ENCODE measurements at places on chromosomes 13 and 19. TPM values are rescaled to one million over a fixed set of nuclear protein-coding genes. Genes with fewer than 3 reads are reported as not detected.
A peak's percentile ranks its signal among the peaks of the same experiment; 100 is the strongest.

DNA sequence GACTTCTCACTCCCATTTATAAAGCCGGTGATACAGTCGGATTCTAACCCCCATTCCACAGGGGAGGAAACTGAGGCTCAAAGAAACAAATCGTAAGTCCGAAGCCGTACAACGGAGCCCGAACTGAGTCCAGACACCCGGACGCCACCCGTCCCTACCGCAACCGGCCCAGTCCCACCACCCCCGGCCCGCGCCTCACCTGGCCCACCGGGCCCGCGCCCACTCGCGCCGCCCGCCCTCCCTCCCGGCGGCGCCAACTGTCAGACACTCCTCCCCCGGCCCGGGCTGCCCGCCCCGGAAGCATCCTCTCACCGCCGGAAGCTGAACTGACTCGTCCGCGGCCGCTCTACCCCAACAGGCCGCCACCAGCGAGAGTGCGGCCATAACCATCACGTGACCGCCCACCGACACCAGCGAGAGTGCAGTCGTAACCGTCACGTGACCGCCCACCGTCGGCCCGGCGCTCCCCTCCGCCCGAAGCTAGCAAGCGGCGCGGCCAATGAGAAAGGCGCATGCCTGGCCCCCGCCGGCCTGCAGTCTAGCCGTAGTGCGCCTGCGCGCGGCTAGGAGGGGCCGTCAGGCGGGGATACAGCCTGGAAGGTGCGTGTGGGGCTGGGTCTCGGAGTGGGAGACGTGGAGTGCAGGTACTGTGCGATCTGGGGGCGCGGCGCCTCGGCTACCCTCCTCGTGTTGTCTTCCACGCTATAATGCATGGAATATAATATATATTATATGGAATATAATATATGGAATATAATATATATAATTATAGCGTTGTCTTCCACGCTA is at the start of the genes C19orf47 and PLD3:
TSS of gene C19orf47 (minus strand) at position 273 of the 789 bp plus-strand sequence. CDS start 6,540 bp downstream, outside the sequence.
TSS of gene PLD3 (plus strand) at position 571 of the 789 bp plus-strand sequence. CDS start 17,789 bp downstream, outside the sequence.
- H3K27ac ChIP-seq = peak within 1 kb of the TSS; percentile 90
- H3K4me3 ChIP-seq = peak within 1 kb of the TSS; percentile 99
- peaks cover 4% of the 10 kb centered on the region for H3K36me3 ChIP-seq
- H3K4me1 ChIP-seq = peaks cover 16% of the 10 kb centered on the region
- no peaks in the 10 kb centered on the region for H3K27me3 ChIP-seq

DNA sequence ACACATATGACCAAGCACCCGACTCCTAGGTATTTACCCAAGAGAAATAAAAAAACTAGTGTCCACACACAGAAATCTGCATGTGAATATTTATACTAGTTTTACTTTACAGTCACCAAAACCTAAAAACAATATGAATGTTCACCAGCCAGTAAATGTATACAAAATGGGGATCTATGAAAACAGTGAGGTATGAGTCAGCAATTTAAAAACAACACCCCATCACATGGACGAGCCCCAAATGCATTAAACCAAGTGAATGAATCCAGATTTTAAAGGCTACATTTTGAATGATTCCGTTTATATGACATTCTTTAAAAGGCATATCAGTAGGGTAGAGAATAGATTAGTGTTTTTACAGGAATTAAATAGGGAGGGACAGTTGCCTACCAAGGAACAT is 22.1 kb downstream of the SIGLEC7 start:
- no peaks in the 10 kb centered on the region for H3K36me3 ChIP-seq
- peaks cover 4% of the 10 kb centered on the region for H3K27me3 ChIP-seq
- no peak overlapping the region for H3K4me3 ChIP-seq
- peaks cover 52% of the 10 kb centered on the region for H3K4me1 ChIP-seq
- no peak for DNase-seq

DNA sequence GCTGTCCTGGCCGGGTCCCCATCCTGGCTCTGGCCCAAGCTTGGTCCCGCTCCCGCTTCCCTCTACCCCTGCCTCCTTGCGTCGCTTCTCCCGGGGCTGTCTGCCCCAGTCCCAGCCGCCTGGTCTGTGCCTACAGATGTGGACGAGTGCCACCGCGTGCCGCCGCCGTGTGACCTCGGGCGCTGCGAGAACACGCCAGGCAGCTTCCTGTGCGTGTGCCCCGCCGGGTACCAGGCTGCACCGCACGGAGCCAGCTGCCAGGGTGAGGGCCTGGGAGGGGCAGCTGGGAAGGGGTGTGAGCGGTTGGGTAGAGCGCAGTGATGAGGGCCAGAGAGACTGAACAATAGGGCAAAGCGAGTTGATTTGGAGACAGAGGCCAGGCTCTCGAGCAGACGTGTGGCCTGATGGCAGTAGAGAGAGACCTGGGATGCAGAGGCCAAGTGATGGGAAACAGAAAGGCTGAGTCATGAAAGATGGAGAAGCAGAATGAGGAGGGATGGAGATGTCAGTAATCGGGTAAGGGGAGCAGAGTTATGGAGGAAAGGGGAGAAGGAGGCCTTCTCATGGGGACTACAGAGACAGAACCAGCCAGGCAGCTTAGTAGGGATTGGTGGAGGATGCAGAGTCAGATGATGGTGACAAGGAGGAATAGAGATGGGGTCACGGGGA is 9.4 kb downstream of the LTBP4 start:
- H3K27ac ChIP-seq = peak overlapping the region; percentile 93
- no peaks in the 10 kb centered on the region for H3K27me3 ChIP-seq
- H3K36me3 ChIP-seq = peaks cover 1% of the 10 kb centered on the region

- H3K27me3 ChIP-seq = peaks cover 65% of the 10 kb centered on the region
- no peaks in the 10 kb centered on the region for H3K36me3 ChIP-seq
- no peak overlapping the region for H3K27ac ChIP-seq
- no peak overlapping the region for H3K4me3 ChIP-seq
These were observed 155.9 kb downstream of the DLEU7 start for GRCh38 chr13:50687545-50687944.

C5AR1 gene
- total RNA-seq = 1.1 TPM

GRCh38 chr13:98853771-98854221 is 101.3 kb upstream of the SLC15A1 start:
- H3K4me3 ChIP-seq = no peak overlapping the region
- peaks cover 61% of the 10 kb centered on the region for H3K36me3 ChIP-seq
- DNase-seq = peak; percentile 64
- H3K27ac ChIP-seq = peak overlapping the region; percentile 65

- H3K4me3 ChIP-seq = no peak overlapping the region
- no peak overlapping the region for H3K27ac ChIP-seq
- peaks cover 7% of the 10 kb centered on the region for H3K4me1 ChIP-seq
- peaks cover 20% of the 10 kb centered on the region for H3K36me3 ChIP-seq
- no peak for DNase-seq
These were observed 10.7 kb downstream of the HDGFL2 start for GRCh38 chr19:4482721-4483364.

- no peaks in the 10 kb centered on the region for H3K27me3 ChIP-seq
- DNase-seq = no peak
- H3K27ac ChIP-seq = no peak overlapping the region
- peaks cover 25% of the 10 kb centered on the region for H3K4me1 ChIP-seq
These were observed 2.0 kb downstream of the MAST3 start for GRCh38 chr19:18099623-18099995.

DNA sequence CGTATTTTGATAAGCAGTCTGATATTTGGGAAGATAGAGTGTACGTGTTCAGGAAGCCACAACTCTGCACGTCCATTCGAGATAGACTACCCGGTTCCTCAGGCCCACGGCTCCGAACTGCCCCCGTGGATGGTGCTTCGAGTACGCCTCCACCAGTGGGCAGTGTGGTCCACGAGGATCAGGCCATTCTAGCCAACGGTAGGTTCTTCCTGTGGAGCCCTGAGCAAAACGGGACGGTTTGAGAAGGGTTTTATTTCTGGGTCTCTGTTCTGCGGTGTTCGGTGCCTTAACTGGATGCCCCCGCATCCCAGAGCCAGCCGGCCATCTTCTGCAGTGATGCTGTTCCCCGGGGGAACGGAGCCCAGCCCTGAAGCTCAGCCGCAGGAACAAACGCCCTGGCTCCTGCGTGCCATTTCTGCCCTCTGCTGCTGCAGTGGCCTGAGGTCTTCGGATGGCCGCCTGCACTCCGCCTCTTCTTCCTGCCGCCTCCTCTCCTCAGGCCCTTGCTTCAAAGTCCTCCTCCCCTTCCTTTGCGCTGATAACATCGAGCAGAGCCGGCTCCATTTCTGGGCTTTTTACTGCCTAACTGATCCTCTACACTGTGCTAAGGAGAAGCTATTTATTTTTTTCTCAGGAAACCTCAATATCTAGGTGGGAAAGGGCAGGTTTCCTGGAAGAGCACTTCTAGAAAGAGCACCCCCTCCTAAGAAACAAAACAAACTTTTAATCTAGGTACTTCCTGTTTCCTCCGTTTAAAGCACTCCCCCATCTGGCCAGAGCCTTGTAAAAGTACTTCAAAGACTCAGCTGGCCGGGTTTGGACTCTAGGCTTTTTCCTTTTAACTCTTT is 36.2 kb upstream of the SLC46A3 start:
- DNase-seq = peak; percentile 12
- peak overlapping the region; percentile 49 for H3K4me3 ChIP-seq
- H3K4me1 ChIP-seq = peaks cover 22% of the 10 kb centered on the region
- H3K36me3 ChIP-seq = no peaks in the 10 kb centered on the region
- no peaks in the 10 kb centered on the region for H3K27me3 ChIP-seq

- no peak overlapping the region for H3K4me3 ChIP-seq
- DNase-seq = no peak
- H3K27me3 ChIP-seq = no peaks in the 10 kb centered on the region
- no peak overlapping the region for H3K27ac ChIP-seq
These were observed 562.1 kb upstream of the PCDH9 start for GRCh38 chr13:67792151-67792676.

GRCh38 chr13:84574851-84575250 is 692.6 kb upstream of the SLITRK1 start:
- H3K4me3 ChIP-seq = no peak overlapping the region
- no peaks in the 10 kb centered on the region for H3K36me3 ChIP-seq
- no peaks in the 10 kb centered on the region for H3K27me3 ChIP-seq
- no peaks in the 10 kb centered on the region for H3K4me1 ChIP-seq
- no peak overlapping the region for H3K27ac ChIP-seq
- no peak for DNase-seq

GRCh38 chr13:43529796-43530195 is 257.0 kb downstream of the ENOX1 start:
- no peak overlapping the region for H3K27ac ChIP-seq
- DNase-seq = no peak
- no peaks in the 10 kb centered on the region for H3K36me3 ChIP-seq
- H3K4me3 ChIP-seq = no peak overlapping the region
- H3K27me3 ChIP-seq = no peaks in the 10 kb centered on the region

GRCh38 chr13:86601351-86601750 is 802.1 kb upstream of the SLITRK6 start:
- H3K4me1 ChIP-seq = no peaks in the 10 kb centered on the region
- no peak overlapping the region for H3K27ac ChIP-seq
- no peaks in the 10 kb centered on the region for H3K27me3 ChIP-seq
- no peaks in the 10 kb centered on the region for H3K36me3 ChIP-seq

- no peaks in the 10 kb centered on the region for H3K27me3 ChIP-seq
- peaks cover 39% of the 10 kb centered on the region for H3K4me1 ChIP-seq
- no peak for DNase-seq
- H3K36me3 ChIP-seq = peaks cover 30% of the 10 kb centered on the region
- H3K4me3 ChIP-seq = peak overlapping the region; percentile 97
These were observed 1.4 kb downstream of the BRD4 start for GRCh38 chr19:15330801-15331418.

Data from activated T-helper 2 cell treated with anti-CD3 and anti-CD28 coated beads, Interferon-gamma antibody, Interleukin-2, Interleukin-4, amounts not matched to agents 10 μg/mL and 5 μg/mL and 100 μg/mL, durations not matched to agents 14 hours and 24 hours and 36 hours (primary cell).